ENCODE measurements at places on chromosomes 6 and 20. TPM values are rescaled to one million over a fixed set of nuclear protein-coding genes. Genes with fewer than 3 reads are reported as not detected.

Gene NR2E1
- total RNA-seq: not detected

Gene SOX4
- total RNA-seq: 136 TPM

Gene GSTA2
- not detected for total RNA-seq

Gene TNFAIP3
- total RNA-seq: 25.2 TPM

Gene ATP6V1G2
- 2.2 TPM for total RNA-seq

Gene BEND6
- 2.5 TPM for total RNA-seq

Gene RAB44
- 1.5 TPM for total RNA-seq

Gene PPP1R16B
- 7.1 TPM for total RNA-seq

Gene PPIL6
- 11.7 TPM for total RNA-seq

Gene SLC17A3
- 0.12 TPM for total RNA-seq

Gene WFDC10B
- not detected for total RNA-seq

Gene RCAN2
- 11.9 TPM for total RNA-seq

Gene PTGIS
- total RNA-seq: 43.4 TPM

Gene SH3BGRL2
- total RNA-seq: 25.2 TPM

Gene SEMG2
- total RNA-seq: 0.06 TPM

Gene SLC17A9
- total RNA-seq: 1.3 TPM

Gene HLA-G
- total RNA-seq: not detected

Gene ECT2L
- total RNA-seq: 0.06 TPM

Gene BMP7
- 62.6 TPM for total RNA-seq

Gene TSBP1
- total RNA-seq: not detected

Gene SIRT5
- total RNA-seq: 12.5 TPM

Gene SLC17A1
- total RNA-seq: 14.0 TPM

Gene CDSN
- not detected for total RNA-seq

Gene TSPO2
- total RNA-seq: 1.5 TPM

Gene CAP2
- 11.9 TPM for total RNA-seq

Gene NOX3
- total RNA-seq: 2.1 TPM

Gene BMP6
- 8.6 TPM for total RNA-seq

Gene IGF2R
- 127 TPM for total RNA-seq

Gene C20orf202
- 0.47 TPM for total RNA-seq

Gene BEND3
- total RNA-seq: 7.6 TPM

Gene B3GALT4
- 7.9 TPM for total RNA-seq

Gene NHSL1
- total RNA-seq: 23.1 TPM

Gene SLC24A3
- 8.9 TPM for total RNA-seq

Gene TFAP2A
- total RNA-seq: 7.3 TPM

Gene HLA-DOA
- 11.0 TPM for total RNA-seq

Gene PRR18
- 0.18 TPM for total RNA-seq

Gene DSTN
- 167 TPM for total RNA-seq

Gene SFT2D1
- 34.7 TPM for total RNA-seq

Gene SMLR1
- total RNA-seq: 0.29 TPM

Gene CCN6
- 1.1 TPM for total RNA-seq

Gene RUNX2
- 3.3 TPM for total RNA-seq

Gene MYBL2
- total RNA-seq: 5.8 TPM

Gene DNAH8
- total RNA-seq: 1.3 TPM

Gene CRISP3
- total RNA-seq: 0.88 TPM

Gene GABRR1
- total RNA-seq: 2.0 TPM

Gene DZANK1
- total RNA-seq: 5.4 TPM

Gene RFX6
- total RNA-seq: not detected

Gene TTBK1
- 0.29 TPM for total RNA-seq

Gene RIPPLY2
- not detected for total RNA-seq

Gene CDH4
- 4.8 TPM for total RNA-seq

Gene LRRC73
- total RNA-seq: 1.6 TPM

Data from metanephros (tissue), 2 donors.